T1000 (cell line): ENCODE measurements at places on chromosomes 12 and 14.

- no peak for DNase-seq
Measured at GRCh38 chr14:25696176-25696575, 646.2 kb upstream of the STXBP6 start.

- DNase-seq, result peak; percentile 53
Measured at GRCh38 chr12:53122961-53123468, 19.7 kb downstream of the SOAT2 start.

- no peak for DNase-seq
Measured at GRCh38 chr12:76990716-76991115, 74.7 kb downstream of the E2F7 start.

GRCh38 chr14:64540208-64541202 lies at the start of gene HSPA2:
Gene HSPA2, plus strand, starts transcription at chr14:64540741. Its CDS starts 109 bp downstream, at chr14:64540850.
- DNase-seq, result peak; percentile 99

GRCh38 chr14:58871573-58871972 lies 233.8 kb downstream of the DACT1 start:
- DNase-seq, result no peak

GRCh38 chr14:81963846-81964245 lies 430.2 kb upstream of the SEL1L start:
- DNase-seq, result no peak

- no peak for DNase-seq
Measured at GRCh38 chr12:6346942-6347341, 5.1 kb upstream of the TNFRSF1A start.
